ENCODE measurements at places on chromosomes 5 and 9. TPM values are rescaled to one million over a fixed set of nuclear protein-coding genes. Genes with fewer than 3 reads are reported as not detected.

DNA sequence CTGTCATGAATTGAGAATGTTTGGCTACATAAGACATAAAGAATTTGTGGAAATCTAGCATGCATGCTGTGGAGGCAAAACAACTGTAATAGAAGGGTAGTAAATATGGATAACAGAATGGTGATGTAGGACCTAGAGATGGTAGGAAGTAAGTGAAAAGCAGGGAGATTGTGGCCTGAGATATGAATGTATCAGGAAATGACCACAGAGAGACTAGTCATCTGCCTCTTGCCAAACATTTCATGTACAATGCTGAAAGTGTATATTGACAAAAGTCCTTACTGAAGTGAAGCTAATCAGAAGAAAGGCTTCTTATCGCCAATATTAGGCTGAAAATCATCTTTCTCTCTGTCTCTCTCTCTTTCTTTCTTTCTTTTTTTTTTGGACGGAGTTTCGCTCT lies 873.1 kb upstream of the CTNND2 start:
- no peak overlapping the region for H3K4me3 ChIP-seq
- H3K27ac ChIP-seq = no peak overlapping the region
- DNase-seq = no peak
- no peaks in the 10 kb centered on the region for H3K4me1 ChIP-seq

- no peaks in the 10 kb centered on the region for H3K27me3 ChIP-seq
- no peaks in the 10 kb centered on the region for H3K36me3 ChIP-seq
- H3K4me3 ChIP-seq = no peak overlapping the region
- H3K4me1 ChIP-seq = peaks cover 8% of the 10 kb centered on the region
- no peak overlapping the region for H3K27ac ChIP-seq
Observed at GRCh38 chr9:77839459-77840140, 191.5 kb upstream of the GNA14 start.

The CD74 gene
- 395 TPM for total RNA-seq

The SPINK4 gene
- total RNA-seq = not detected

The PCA3 gene
- total RNA-seq = not detected
